ENCODE measurements at places on chromosomes 16 and 17. TPM values are rescaled to one million over a fixed set of nuclear protein-coding genes. Genes with fewer than 3 reads are reported as not detected.
A peak's percentile ranks its signal among the peaks of the same experiment; 100 is the strongest.

GRCh38 chr17:18987230-18987610 is 17.3 kb downstream of the FAM83G start:
- H3K4me3 ChIP-seq: no peak overlapping the region
- H3K36me3 ChIP-seq: peaks cover 3% of the 10 kb centered on the region
- DNase-seq: no peak
- peaks cover 15% of the 10 kb centered on the region for H3K4me1 ChIP-seq
- H3K27ac ChIP-seq: no peak overlapping the region

GRCh38 chr17:36600936-36601302 is 464 bp upstream of the MRM1 start:
- peaks cover 5% of the 10 kb centered on the region for H3K36me3 ChIP-seq
- peak overlapping the region; percentile 94 for H3K27ac ChIP-seq
- no peaks in the 10 kb centered on the region for H3K27me3 ChIP-seq
- H3K4me3 ChIP-seq: peak overlapping the region; percentile 79

- peaks cover 1% of the 10 kb centered on the region for H3K27me3 ChIP-seq
- DNase-seq: no peak
- H3K4me1 ChIP-seq: no peaks in the 10 kb centered on the region
- H3K27ac ChIP-seq: no peak overlapping the region
- H3K4me3 ChIP-seq: no peak overlapping the region
Measured at GRCh38 chr16:16868727-16869126, 489.8 kb downstream of the NPIPA7 start.

The ACSM2B gene
- not detected for total RNA-seq

The RPL38 gene
- total RNA-seq: 1,326 TPM

GRCh38 chr17:30413109-30413508 is 34.4 kb downstream of the CPD start:
- H3K4me3 ChIP-seq: no peak overlapping the region
- peaks cover 8% of the 10 kb centered on the region for H3K4me1 ChIP-seq
- no peak overlapping the region for H3K27ac ChIP-seq
- H3K36me3 ChIP-seq: peaks cover 6% of the 10 kb centered on the region

The TNK1 gene
- total RNA-seq: 1.5 TPM

DNA sequence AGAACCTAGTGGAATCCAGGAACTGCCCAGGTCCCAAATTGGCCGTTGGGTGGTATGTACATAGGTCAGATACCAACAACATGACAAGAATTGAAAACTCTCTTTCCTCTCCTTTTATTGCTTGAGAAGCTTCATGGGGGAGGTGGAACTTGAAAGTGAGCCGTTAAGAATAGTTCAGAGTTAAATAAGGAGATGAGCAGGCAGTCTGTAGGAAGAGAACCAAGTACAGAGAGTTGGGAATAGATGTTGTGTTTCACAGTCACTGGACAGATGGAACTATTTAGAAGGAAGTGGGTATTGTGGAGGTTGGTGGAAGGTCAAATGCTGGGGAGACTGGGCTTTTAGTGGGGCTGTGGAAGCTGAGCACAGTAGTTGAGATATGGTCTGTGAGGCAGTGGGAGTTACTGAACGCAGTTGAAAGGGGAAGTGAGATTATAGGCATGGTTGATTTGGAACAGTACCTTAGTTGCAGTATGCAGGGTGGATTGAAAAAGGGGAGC is 26.4 kb downstream of the ARHGAP44 start:
- no peak for DNase-seq
- H3K4me1 ChIP-seq: no peaks in the 10 kb centered on the region
- no peaks in the 10 kb centered on the region for H3K27me3 ChIP-seq
- H3K27ac ChIP-seq: no peak overlapping the region
- H3K36me3 ChIP-seq: no peaks in the 10 kb centered on the region
- no peak overlapping the region for H3K4me3 ChIP-seq

DNA sequence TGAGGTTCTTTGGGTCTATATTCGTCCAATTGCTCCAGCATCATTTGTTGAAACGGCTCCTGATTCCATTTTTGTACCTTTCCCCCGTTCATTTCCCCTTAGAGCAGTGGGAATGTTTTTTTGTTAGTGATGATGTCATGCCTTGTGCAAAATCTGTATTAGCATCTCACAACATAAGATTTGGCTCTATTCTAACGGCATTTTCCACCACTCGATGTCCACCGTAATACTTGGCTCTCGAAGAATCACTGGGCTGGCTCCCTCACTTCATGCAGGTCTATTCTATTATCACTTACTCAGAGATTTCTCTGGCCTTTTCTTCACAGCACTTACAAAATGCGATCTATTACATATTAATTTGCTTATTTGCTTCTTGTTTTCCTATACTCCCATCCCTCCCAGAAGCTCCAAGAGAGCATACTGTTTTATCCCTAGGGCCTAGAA is 571 bp upstream of the NME1 start:
- no peak overlapping the region for H3K4me3 ChIP-seq
- DNase-seq: peak; percentile 13
- H3K4me1 ChIP-seq: peaks cover 1% of the 10 kb centered on the region
- H3K27me3 ChIP-seq: no peaks in the 10 kb centered on the region
- peaks cover 15% of the 10 kb centered on the region for H3K36me3 ChIP-seq

GRCh38 chr17:6667516-6667915 is 16.0 kb downstream of the C17orf100 start:
- H3K27me3 ChIP-seq: no peaks in the 10 kb centered on the region
- H3K4me3 ChIP-seq: no peak overlapping the region
- H3K36me3 ChIP-seq: no peaks in the 10 kb centered on the region
- peaks cover 6% of the 10 kb centered on the region for H3K4me1 ChIP-seq
- no peak overlapping the region for H3K27ac ChIP-seq

GRCh38 chr16:56517206-56517605 is 2.6 kb downstream of the BBS2 start:
- H3K4me1 ChIP-seq: peaks cover 26% of the 10 kb centered on the region
- no peaks in the 10 kb centered on the region for H3K36me3 ChIP-seq
- no peaks in the 10 kb centered on the region for H3K27me3 ChIP-seq
- no peak overlapping the region for H3K27ac ChIP-seq

The SMPD3 gene
- 4.1 TPM for total RNA-seq

- no peak overlapping the region for H3K4me3 ChIP-seq
- peaks cover 6% of the 10 kb centered on the region for H3K36me3 ChIP-seq
- no peak overlapping the region for H3K27ac ChIP-seq
- peaks cover 24% of the 10 kb centered on the region for H3K4me1 ChIP-seq
- no peaks in the 10 kb centered on the region for H3K27me3 ChIP-seq
Measured at GRCh38 chr16:2529061-2529931, 1.9 kb downstream of the CEMP1 start.

DNA sequence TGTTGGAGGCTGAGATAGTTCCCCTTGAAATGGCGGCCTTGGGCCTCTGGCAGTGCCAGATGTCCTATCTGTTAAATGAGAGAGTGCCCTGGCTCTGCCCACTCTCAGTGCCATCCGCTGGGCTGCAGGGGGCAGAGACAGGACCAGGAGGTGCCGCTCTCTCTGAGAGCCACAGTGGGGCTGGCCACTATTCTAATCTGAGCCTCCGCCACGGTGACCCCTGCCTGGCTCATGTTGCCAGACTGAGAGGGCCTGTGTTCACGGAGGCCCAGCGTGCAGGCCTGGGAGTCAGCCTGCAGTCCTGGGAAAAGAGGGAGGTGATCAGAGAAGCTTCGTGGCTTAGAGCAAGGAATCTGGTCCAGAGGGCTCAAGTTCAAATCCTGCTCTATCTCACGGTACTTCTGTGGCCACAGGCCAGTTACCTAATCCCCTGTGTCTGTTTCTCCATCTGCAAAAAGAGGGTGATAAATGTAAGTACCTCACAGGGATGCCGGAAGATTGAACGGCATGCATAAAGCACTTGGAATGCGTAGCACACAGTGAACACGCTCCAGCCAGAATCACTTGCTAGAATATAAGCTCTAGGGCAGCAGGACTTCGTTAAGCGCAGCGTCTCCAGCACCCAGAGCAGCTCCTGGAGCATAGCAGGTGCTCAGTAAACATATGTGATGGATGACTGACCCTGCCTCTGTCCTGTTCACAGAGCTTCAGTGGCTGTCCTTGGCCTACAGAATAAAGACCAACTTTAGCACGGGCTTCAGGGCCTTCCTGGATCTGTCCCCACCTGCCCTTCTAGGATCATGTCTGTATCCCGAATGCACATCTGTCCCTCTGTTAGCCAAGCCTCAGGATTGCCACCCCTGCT is 6.3 kb downstream of the ATP2A3 start:
- H3K4me1 ChIP-seq: peaks cover 54% of the 10 kb centered on the region
- H3K27me3 ChIP-seq: no peaks in the 10 kb centered on the region
- peaks cover 34% of the 10 kb centered on the region for H3K36me3 ChIP-seq
- H3K4me3 ChIP-seq: no peak overlapping the region

The SECTM1 gene
- 16.4 TPM for total RNA-seq

DNA sequence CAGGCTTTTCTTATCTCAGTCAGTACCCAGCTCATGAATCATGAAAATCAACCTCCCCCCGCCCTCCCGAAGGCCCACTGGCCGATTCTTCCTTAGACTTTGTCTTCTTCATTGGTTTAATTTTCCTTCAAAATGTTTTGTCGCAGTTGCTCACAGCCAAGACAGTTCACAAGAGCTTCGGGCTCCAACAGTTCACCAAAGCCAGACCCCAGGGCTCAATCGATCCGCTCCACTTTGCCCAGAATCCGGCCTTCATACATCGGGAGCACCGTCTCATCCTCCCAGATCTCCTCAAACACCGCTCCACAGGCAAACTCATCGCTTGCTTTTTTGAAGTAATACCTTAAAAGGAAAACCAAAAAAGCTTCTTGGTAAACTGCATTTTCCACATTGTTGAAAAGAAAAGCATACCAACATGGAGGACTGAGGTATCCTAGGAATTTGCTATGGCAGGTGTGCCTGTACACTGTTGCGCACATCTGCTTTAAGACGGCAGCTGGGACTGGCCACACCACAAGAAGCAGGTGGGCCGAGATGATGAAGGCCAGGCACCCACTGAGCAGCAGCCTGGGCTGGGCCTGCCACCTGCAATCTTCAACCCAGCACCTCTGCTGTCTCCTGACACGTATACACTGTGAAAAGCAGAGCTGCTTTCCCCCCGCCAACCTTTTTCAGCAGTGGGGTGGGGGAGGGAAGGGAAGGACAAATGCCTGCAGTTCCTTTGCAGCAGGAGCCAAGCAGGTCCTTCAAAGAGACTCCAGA is 31.5 kb downstream of the AXIN2 start:
- H3K36me3 ChIP-seq: peaks cover 38% of the 10 kb centered on the region
- H3K4me1 ChIP-seq: peaks cover 15% of the 10 kb centered on the region
- DNase-seq: no peak
- H3K27me3 ChIP-seq: peaks cover 6% of the 10 kb centered on the region

All from activated CD4-positive, alpha-beta T cell treated with anti-CD3 and anti-CD28 coated beads, Interleukin-2, amount 10 ng/mL, durations not matched to agents 7 days and 5 days (primary cell).